ENCODE measurements at places on chromosomes 3 and 15. TPM values are rescaled to one million over a fixed set of nuclear protein-coding genes. Genes with fewer than 3 reads are reported as not detected.

CHRM5 gene
- total RNA-seq: not detected

SLC28A1 gene
- total RNA-seq: not detected

MUSTN1 gene
- total RNA-seq: 1.7 TPM

CTXND1 gene
- not detected for total RNA-seq

CKMT1B gene
- not detected for total RNA-seq

PODXL2 gene
- 2.8 TPM for total RNA-seq

GJD2 gene
- not detected for total RNA-seq

SSUH2 gene
- 0.13 TPM for total RNA-seq

ZCWPW2 gene
- total RNA-seq: 0.48 TPM

TMEM212 gene
- not detected for total RNA-seq

OR4M2 gene
- total RNA-seq: not detected

GP9 gene
- not detected for total RNA-seq
